ENCODE measurements at places on chromosomes 6 and 20.

GRCh38 chr6:44787254-44787834 lies 399.8 kb downstream of the CDC5L start:
- H3K4me1 ChIP-seq: peaks cover 22% of the 10 kb centered on the region
- H3K4me3 ChIP-seq: no peak overlapping the region
- no peak overlapping the region for H3K27ac ChIP-seq

GRCh38 chr6:209432-210103 lies 82.7 kb upstream of the DUSP22 start:
- H3K27me3 ChIP-seq: peaks cover 22% of the 10 kb centered on the region
- no peaks in the 10 kb centered on the region for H3K36me3 ChIP-seq
- DNase-seq: no peak
- H3K27ac ChIP-seq: no peak overlapping the region
- H3K4me3 ChIP-seq: no peak overlapping the region

DNA sequence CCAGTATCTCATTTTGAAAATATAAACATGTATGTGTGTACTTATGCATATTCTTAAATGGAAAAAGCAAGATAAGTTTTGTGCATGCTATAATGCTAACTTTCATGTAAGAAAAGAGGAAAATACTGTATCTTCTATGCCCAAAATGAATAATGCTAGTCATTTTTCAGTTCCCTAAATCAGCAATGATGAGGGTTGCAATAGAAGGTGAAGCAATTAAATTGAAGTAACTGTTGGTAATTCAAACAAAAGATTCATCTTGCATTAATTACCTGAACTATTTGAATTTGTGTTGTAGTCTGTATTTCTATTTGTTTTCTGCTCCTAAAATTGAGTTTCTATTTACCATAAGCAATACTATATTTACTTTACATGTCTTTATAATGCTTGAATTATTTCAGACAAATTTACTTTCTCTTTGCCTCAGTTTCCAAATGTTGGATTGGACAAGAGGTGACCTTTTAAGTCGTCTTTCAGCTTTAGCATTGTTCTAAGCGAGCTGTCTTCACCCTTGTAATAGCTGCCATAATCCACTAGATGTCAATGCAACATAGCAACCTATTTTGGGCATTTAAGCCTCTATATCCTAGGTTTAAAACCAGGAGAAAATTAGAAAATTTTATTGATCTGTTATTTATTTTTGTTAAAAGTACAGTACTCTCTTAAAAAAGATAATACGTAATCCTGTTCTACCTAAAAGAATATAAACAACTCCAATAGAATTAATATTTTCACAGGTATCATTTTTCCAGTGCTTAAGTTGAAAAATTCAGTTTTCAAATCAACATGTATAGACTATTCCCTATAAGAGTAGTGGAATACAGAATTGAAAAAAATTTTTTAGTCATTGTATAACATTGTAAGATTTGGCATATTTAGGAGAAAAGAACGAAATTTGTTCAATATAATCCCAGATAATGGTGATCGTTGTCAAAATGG lies 52.3 kb upstream of the IFNGR1 start:
- H3K27me3 ChIP-seq: peaks cover 23% of the 10 kb centered on the region
- H3K4me3 ChIP-seq: no peak overlapping the region
- no peak overlapping the region for H3K27ac ChIP-seq

DNA sequence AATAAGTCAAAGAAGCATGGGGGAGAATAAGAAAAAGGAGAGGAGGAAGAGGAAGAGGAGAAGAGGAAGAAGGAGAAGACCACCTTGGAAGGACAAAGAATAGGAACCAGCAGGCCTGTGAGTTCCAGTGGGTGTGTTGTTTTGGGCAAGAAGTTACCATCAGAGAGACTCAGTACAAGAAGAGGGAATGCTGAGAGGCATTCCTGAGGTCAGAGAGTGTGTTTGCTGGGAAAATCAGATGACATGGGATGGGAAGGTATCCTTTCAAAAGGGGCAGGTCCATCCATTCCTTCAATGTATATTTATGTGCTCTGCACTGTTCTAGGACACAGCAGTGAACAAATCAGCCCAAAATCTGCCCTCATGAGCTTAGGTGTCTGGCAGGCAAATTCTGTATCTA lies 40.5 kb upstream of the PRIM2 start:
- peak overlapping the region; percentile 4 for H3K27ac ChIP-seq
- no peak for DNase-seq
- H3K36me3 ChIP-seq: peaks cover 2% of the 10 kb centered on the region

- peaks cover 35% of the 10 kb centered on the region for H3K27me3 ChIP-seq
- H3K4me1 ChIP-seq: no peaks in the 10 kb centered on the region
- H3K4me3 ChIP-seq: no peak overlapping the region
- H3K27ac ChIP-seq: no peak overlapping the region
Measured at GRCh38 chr20:44785768-44786167, 24.6 kb downstream of the RIMS4 start.

DNA sequence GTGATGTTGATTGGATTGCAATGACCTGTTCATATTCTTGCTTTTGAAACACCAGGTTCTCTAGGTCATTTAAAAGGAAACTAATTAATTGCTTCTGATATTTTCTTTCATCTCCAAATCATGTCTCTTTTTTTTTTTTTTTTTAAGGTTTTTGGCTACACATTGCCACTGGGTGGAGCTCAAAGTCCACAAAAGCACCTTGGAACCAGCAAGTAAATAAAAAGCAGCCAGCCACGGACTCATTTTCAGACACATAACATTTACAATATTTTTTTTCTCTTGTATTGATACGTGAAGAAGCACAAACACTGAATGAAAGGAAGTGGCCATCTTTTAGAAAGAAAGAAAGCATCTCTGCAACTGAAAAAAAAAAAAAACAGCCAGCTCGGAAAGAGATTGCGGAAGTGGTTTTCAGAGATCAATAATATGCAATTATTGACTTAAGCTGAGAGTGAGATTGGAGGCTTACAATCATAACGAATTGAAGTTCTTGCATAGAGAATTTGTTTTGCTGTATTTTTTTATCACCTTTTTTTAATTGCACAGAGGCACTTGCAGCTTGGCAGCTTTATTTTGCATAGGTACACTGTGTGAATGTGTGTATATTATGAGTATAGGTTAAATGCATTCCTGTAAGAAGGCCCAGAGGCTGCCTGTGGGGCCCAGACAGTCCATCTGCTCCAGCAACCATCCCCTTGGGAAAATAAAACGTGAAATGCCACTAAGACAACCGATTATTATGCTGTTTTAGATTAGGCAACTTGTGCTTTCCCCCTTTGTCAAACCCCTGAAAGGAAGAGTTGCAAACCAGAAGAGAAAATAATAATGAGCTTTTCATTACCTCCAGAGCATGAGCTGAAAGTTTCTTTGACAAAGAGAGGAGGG lies 28.2 kb downstream of the CGA start:
- peaks cover 71% of the 10 kb centered on the region for H3K27me3 ChIP-seq
- H3K4me1 ChIP-seq: peaks cover 3% of the 10 kb centered on the region
- no peak overlapping the region for H3K27ac ChIP-seq
- no peaks in the 10 kb centered on the region for H3K36me3 ChIP-seq

DNA sequence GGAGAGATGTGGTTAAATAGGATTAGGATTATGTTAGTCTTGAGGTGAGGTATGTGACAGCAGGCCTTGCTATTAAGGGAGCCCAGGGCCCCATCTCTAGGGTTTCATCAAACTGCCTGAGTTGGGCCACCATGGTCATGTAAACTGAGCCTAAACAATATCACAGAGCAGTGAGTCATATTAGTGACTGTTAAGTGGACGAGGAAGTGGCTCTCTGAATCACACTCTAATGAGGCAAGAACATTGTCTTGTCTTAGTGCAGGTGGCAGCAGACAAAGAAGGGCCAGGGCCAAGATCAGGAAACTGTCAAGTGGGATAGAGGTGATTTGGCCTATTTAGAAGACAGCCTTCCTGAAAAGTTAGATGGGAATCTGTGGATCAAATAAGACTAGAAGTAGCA lies 23.1 kb downstream of the ENPP3 start:
- H3K27ac ChIP-seq: no peak overlapping the region
- no peak overlapping the region for H3K4me3 ChIP-seq
- no peaks in the 10 kb centered on the region for H3K4me1 ChIP-seq
- peaks cover 10% of the 10 kb centered on the region for H3K27me3 ChIP-seq

GRCh38 chr6:146850981-146851380 lies 252.2 kb downstream of the ADGB start:
- no peaks in the 10 kb centered on the region for H3K27me3 ChIP-seq
- no peak overlapping the region for H3K27ac ChIP-seq
- no peak for DNase-seq

DNA sequence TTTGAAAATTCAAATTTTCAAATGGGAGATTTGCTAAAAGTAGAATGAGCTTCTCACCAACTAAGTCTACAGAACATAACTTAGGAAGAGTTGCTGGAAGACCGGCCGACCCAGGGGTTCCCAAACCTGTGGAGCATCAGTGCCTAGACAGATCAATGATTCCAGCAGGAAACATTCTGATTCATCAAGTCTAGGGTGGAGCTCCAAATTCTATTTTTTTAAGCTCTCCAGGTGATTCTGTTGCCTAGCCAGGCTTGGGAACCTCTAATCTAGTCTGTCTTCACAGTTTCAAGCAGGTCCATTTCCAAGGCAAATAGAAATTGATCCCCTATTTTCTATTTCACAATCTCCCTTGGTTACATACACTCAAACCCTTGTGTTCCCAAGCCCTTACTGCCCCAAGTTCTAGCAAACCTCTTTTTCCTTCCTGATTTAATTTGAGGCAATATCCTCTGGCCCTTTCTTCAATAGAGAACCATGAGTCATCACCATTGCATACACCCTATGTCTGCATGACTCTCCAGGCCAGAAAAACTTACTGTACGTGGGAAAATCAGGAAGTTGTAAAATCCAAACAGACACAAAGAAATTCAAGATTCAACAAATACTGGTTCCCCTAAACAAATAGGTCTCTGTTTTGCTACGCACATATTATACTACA lies 8.9 kb downstream of the ATXN1 start:
- peak overlapping the region; percentile 88 for H3K27ac ChIP-seq
- no peak for DNase-seq
- H3K4me3 ChIP-seq: no peak overlapping the region
- H3K4me1 ChIP-seq: peaks cover 68% of the 10 kb centered on the region

GRCh38 chr6:169158691-169159090 lies 95.0 kb downstream of the THBS2 start:
- H3K27ac ChIP-seq: peak overlapping the region; percentile 92
- H3K36me3 ChIP-seq: peaks cover 13% of the 10 kb centered on the region
- H3K27me3 ChIP-seq: no peaks in the 10 kb centered on the region
- H3K4me1 ChIP-seq: peaks cover 45% of the 10 kb centered on the region
- H3K4me3 ChIP-seq: no peak overlapping the region
- no peak for DNase-seq

GRCh38 chr6:8556370-8557013 lies 121.1 kb upstream of the SLC35B3 start:
- H3K27ac ChIP-seq: no peak overlapping the region
- no peaks in the 10 kb centered on the region for H3K36me3 ChIP-seq
- no peaks in the 10 kb centered on the region for H3K4me1 ChIP-seq
- no peak for DNase-seq
- no peak overlapping the region for H3K4me3 ChIP-seq

- no peak overlapping the region for H3K27ac ChIP-seq
- DNase-seq: no peak
- no peak overlapping the region for H3K4me3 ChIP-seq
- no peaks in the 10 kb centered on the region for H3K36me3 ChIP-seq
- H3K4me1 ChIP-seq: peaks cover 24% of the 10 kb centered on the region
- H3K27me3 ChIP-seq: no peaks in the 10 kb centered on the region
Measured at GRCh38 chr6:12585497-12585958, 131.0 kb upstream of the PHACTR1 start.

- no peak overlapping the region for H3K27ac ChIP-seq
- no peaks in the 10 kb centered on the region for H3K36me3 ChIP-seq
- H3K27me3 ChIP-seq: peaks cover 9% of the 10 kb centered on the region
- no peaks in the 10 kb centered on the region for H3K4me1 ChIP-seq
Measured at GRCh38 chr6:64013011-64013410, 377.4 kb downstream of the PHF3 start.

DNA sequence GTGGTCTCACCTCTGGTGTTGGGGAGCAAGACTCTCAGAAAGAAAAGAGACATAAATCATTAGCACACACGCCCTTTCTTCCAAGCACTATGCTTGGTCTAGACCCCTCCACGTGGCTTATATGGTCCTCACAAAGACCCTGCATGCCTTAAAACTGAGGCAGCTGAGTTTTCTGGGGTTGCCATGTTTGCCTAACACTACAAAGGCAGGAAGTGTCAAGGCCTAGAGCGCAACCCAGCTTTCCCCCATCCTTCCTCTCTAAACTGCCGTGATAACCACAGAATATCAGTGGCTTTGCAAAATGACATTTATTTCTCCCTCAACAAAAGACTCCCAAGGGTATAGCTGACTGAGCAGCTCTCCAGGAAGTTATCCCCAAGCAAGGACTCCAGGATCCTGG lies 146.5 kb upstream of the TOP1 start:
- H3K27ac ChIP-seq: no peak overlapping the region
- H3K36me3 ChIP-seq: no peaks in the 10 kb centered on the region
- no peak overlapping the region for H3K4me3 ChIP-seq
- DNase-seq: no peak

DNA sequence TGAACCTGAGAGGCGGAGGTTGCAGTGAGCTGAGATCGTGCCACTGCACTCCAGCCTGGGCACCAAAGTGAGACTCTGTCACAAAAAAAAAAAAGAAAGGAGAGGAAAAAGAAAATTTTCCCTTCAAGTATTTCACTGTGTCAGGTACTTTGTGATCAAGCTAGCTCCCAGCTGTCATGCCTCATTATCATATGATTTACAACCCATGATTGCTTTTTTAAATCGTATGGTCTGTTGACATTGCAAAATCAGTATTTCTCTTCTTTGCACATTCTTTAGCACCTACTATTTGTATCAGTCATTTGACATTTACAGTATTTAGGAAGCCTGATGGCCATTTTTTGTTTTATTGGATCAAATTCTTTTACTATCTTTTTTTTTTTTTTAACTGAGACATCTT lies 22.4 kb downstream of the SASH1 start:
- no peak for DNase-seq
- H3K4me3 ChIP-seq: no peak overlapping the region
- H3K4me1 ChIP-seq: peaks cover 29% of the 10 kb centered on the region
- H3K36me3 ChIP-seq: no peaks in the 10 kb centered on the region

- no peaks in the 10 kb centered on the region for H3K4me1 ChIP-seq
- no peak overlapping the region for H3K27ac ChIP-seq
- no peaks in the 10 kb centered on the region for H3K27me3 ChIP-seq
Measured at GRCh38 chr6:159400826-159401225, 231.6 kb downstream of the FNDC1 start.

- no peak overlapping the region for H3K4me3 ChIP-seq
- no peak for DNase-seq
- H3K36me3 ChIP-seq: no peaks in the 10 kb centered on the region
- peak overlapping the region; percentile 90 for H3K27ac ChIP-seq
- H3K27me3 ChIP-seq: no peaks in the 10 kb centered on the region
Measured at GRCh38 chr6:149080511-149080910, 237.0 kb upstream of the TAB2 start.

DNA sequence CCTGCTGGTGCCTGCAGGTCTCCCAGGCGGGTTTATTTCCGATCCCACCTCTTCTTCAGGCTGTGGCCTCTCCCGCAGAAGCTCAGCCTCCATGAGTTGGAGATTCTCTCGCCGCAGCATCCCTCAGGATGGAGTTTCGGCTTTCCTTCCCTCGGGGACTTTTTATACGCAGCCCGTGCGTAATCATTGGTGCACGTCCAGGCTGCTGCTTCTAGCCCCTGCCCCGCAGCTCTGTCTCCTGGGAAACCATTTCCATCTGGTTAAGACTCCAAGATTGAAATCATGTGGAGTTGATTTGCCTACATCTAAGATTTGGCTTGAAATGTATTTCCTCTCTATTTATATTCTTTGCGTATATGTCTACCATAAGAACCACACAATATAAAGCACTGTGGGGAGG lies 46.7 kb upstream of the CARMIL1 start:
- H3K4me1 ChIP-seq: peaks cover 14% of the 10 kb centered on the region
- H3K4me3 ChIP-seq: no peak overlapping the region
- no peaks in the 10 kb centered on the region for H3K27me3 ChIP-seq
- no peaks in the 10 kb centered on the region for H3K36me3 ChIP-seq
- H3K27ac ChIP-seq: no peak overlapping the region
